ENCODE measurements at places on chromosomes 13 and 19.

DNA sequence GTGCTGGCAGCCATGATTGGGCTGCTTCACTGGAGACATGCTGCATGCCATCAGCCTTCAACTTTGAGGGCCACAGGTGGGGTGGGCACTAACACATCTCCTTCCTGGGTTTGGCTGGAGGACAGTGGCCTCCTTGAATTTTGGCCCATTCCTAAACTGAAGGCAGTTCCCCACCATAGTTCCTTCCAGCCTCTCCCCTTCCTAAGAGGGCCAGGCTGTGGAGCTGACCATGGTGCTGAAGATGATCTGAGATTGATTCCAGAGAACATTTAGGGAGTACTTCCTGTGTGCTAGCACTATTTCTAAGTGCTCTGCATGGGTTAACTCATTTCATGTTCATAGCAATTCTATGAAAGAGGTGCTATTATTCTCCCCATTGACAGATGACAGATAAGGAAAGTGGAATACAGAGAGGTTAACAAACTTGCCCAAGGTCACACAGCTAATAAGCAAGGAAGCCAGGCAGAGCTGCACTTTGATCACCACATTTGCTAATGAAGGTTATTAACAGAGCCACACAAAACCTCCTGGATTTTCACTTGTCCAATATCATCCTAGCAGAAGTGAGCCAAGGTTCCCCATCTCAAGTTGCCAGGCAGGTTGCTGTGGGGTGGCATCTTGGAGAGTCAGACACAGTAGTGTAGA lies 175.3 kb downstream of the ZIC5 start:
- DNase-seq = no peak

- DNase-seq = no peak
Measured at GRCh38 chr19:8357007-8357521, 6.9 kb upstream of the ANGPTL4 start.

DNA sequence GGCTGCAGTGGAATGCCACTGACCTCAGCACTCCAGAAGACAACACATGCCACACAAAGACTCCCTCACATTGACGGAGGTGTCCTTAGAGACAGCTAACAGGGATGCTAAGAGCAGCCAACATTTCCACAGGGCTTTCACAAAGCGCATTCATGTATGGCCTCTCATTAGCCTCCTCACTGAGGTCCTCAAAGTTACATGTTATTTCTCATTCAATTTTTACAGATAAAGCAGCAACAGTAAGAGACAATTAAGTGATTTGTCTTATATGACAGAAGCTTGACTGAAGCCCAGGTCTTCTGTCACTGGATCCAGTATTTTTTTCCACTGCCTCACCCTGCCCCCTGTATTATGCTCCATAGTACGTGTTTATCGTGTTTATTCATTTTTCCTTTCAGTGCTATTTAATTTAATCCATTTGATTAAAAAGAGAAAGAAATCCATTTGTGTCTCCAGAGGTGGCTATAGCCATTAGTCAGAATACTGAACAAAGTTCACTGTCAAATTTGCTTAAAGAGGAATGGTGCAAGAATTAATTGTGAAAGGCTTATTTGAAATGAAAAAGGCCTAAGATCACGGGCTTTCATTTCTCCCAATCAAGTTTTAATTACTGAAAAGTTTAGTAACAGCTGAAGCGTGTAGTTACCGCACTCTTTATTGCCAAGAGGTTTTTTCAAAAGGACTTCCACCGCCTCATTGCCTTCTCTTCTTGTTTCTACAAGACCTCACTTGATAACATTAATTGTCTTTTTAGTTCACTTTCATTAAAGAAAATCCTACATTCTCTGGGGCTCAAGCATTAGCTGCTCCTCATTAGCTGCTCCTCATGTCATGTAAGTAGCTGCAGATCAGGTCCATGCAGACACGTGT lies 115.0 kb downstream of the COG6 start:
- DNase-seq = no peak

- DNase-seq = no peak
Measured at GRCh38 chr13:71576571-71576970, 290.4 kb downstream of the DACH1 start.

DNA sequence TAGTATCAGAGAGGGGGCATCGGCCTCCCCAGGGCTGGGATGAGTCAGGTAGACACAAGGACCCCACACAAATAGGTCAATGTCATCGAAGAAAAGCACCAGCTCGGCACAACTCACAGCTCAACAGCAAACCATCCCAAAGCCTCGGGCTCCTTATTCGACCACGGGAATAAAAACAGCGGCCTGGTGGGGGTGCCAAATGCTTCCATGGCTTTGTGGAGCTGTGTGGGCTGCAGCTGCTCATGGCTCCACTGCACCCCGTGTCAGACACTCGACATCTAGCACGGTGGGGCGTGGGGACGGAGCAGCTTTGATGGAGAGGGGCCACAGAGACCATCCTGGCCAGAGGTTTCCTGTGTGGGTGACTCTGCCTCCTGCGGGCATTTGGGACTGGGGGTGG lies 212.5 kb upstream of the SOX1 start:
- DNase-seq = peak; percentile 83

GRCh38 chr19:12748489-12748888 lies 3.1 kb upstream of the BEST2 start:
- DNase-seq = no peak

GRCh38 chr13:25114220-25114619 lies 18.3 kb downstream of the PABPC3 start:
- peak; percentile 67 for DNase-seq

- DNase-seq = no peak
Measured at GRCh38 chr13:21115231-21115630, 53.8 kb upstream of the LATS2 start.

GRCh38 chr13:75325711-75326110 lies 156.3 kb downstream of the TBC1D4 start:
- no peak for DNase-seq

GRCh38 chr13:26476111-26476781 lies 81.2 kb upstream of the WASF3 start:
- DNase-seq = no peak

DNA sequence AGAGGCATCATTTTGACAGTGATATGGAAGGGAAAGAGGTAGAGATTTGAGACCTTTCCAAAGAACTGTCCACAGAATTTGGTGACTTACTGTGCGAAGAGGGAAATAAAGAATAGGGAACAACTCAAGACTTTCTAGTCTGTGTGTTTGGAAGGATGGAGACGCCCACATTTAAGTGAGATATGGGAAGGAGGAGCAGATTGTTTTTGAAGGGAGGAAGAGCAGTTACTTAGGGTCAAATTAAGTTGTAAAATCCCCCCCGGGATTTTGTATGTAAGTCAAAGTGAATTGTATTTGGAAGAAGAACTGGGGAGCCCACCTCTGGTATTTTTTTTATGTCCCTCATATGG lies 1.2 kb downstream of the USPL1 start:
- DNase-seq = no peak

- no peak for DNase-seq
Measured at GRCh38 chr19:19106056-19106551, 32.2 kb downstream of the TMEM161A start.

- DNase-seq = no peak
Measured at GRCh38 chr13:33205804-33206221, 79.7 kb downstream of the STARD13 start.
